ENCODE measurements at places on chromosomes 2 and 18.

DNA sequence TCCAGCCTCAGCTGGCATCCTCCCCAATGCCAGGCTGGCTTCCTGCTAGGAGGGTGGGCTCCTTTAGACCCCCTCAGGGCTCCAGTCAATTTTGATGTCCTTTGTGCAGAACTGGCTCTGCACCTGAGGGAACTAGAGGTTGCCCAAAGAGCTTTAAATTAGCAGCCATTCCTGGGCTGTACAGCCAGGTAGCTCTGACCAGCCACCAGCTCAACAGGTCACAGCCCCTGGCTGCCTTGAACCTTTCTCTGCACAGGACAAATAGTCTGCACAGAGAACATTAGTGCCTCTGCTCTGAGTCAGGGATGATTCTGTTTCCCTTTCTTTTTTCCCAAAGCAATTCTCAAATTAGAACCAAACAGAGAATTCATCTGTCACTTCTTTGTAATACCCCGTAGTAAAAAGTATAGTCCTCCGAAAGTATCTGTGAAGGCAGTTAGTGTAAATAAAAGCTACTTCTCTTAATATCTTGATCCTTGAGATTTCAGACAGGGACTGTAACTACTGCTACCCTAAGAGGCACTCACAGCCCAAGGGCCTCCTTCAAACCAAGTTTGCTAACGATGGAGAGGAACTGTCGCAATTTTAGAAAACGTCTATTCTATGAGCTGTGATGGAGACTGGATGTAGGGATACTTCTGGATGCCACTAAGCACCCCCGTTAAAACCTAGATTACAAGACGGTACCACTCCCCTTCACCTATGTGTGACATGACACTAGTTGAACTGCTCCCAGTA lies 3.0 kb downstream of the TTC32 start:
- no peak for DNase-seq

GRCh38 chr18:52829320-52829719 lies 489.3 kb downstream of the DCC start:
- no peak for DNase-seq

DNA sequence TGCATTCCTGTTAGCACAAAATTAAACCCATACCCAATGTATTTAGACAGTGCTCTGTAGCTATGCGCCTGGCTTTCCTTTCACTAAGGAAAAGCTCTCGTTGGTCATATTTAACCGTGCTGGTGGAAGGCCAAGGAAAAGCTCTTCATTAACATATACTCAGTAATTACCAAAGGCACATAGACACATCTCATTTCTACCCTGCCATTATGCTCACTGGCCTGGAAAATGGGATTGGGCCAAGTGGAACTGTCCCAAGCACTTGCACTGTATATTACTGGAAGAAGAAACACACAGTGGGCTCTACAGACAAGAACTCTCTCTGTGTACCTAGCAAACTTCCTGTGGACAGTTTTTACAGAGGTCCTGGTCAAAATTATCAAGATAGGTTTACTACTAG lies 274.4 kb downstream of the ERBB4 start:
- DNase-seq = no peak

DNA sequence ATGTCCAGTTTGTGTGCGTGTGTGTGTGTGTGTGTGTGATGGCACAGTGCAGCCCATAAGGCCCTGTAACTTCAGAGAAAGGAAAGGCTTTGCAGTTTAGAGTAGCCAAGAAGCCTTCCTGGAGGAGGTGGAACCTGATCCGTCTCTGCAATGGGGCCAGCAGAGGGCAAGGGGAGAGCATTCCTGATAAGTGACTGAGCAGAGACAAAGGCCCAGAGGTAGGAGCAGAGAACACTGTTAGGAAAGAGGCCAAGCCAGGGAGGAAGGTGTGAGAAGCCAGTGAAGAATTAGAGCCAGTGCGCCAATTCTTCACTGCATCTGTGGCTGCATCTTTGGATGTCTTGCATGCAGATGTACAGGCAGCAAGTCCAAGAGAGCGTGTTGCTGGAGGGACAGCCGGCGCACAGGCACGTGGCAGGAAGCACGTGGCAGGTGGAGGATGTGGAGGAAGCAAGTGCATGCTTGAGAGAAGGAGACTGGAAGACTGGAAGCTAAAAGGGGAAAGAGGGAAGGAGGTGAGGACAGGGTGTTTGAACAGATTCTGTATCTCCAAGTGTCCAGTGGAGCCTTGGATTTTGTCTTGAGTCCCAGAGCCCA lies 196.3 kb downstream of the CTIF start:
- no peak for DNase-seq

DNA sequence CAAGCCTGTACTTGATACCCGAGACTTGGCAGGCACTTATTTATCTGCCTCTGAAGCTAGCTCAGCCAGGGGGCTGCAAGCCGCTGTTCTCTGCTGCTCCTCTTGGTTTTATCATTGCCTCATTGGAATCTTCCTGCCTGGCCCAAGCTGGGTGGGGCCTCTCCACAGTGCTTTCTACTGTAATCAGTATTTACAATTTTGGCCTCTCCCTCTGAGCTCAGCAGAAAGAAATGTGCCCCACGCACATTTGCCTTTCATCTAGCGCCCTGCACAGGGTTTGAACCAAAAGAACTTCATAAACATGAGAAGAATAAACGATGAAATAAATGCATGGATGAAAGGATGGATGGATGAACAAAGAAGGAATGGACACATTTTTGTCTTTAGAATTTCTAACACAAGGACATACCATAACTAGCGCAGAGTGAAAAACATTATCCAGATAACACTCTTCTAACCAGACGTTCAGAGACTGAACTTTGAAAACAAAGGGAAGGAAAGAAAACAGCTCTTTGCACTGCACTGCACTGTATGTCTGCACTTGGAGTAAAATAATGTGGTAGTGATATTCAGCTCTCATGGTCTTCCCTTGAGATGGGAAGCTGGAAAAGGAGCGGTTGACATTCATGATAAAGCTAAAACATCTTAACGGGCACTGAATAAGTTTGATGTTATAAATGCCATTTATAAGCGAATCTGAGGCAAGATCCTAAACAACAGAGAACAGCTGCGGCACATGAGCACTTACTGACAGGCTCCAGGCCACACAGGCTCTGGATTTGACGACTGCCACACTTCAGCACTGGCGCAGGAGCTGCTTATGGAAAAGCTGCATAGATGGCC lies 86.8 kb upstream of the SP3 start:
- no peak for DNase-seq

- no peak for DNase-seq
Observed at GRCh38 chr2:6846967-6847681, 18.6 kb downstream of the CMPK2 start.

GRCh38 chr2:237715459-237715947 lies 83.1 kb upstream of the RBM44 start:
- DNase-seq = no peak
